ENCODE measurements at places on chromosomes 2 and 18.

GRCh38 chr2:145739681-145740080 lies 1219.8 kb upstream of the ZEB2 start:
- DNase-seq = no peak

GRCh38 chr2:168519534-168520308 lies 63.6 kb downstream of the CERS6 start:
- no peak for DNase-seq

DNA sequence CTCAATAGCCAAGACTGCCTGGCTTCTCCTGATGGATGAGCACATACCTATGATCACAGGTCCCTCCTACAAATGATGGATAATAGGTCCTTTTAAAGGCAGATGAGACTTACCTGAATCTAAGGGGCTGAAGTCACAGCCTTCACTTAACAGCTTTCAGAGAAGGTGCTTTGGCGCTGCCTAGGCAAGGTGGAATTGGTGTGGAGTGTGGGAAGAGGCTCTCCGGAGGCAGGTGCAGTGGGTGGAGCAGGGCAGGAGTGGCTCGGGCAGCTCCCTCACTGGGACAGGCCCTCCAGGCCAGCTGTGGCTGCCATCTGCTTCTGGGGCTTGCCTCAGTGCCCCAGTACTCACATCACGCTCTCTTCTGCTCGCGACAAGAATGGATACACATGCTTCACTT lies 99.0 kb upstream of the TPO start:
- no peak for DNase-seq

DNA sequence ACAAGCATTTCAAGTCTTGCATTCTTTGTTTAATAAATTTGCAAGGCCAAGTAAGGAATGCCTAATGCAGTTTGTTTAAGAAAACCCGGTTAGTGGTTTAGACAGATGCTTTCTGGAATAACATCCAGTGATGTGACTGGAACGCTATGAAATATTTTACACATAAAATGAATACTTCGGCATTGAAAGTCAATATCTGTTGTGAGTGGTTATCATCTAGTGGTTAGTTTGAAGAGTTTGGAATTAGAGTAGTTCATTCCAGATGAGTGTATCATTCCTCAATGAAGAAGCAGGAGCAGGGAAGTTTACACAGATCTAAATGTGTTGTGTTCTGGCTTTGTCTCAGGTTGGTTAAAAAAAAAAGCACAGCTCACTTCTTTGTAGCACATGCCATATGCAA lies 608.0 kb upstream of the PIK3C3 start:
- no peak for DNase-seq

- DNase-seq = no peak
Measured at GRCh38 chr18:35662293-35663062, 80.9 kb downstream of the GALNT1 start.

- no peak for DNase-seq
Measured at GRCh38 chr2:204032301-204032700, 95.7 kb downstream of the ICOS start.
